Endothelial cell (in vitro differentiated cells): ENCODE measurements at places on chromosomes 11 and 22.
A peak's percentile ranks its signal among the peaks of the same experiment; 100 is the strongest.

GRCh38 chr11:95461858-95462257 is 230.9 kb upstream of the SESN3 start:
- DNase-seq = no peak

DNA sequence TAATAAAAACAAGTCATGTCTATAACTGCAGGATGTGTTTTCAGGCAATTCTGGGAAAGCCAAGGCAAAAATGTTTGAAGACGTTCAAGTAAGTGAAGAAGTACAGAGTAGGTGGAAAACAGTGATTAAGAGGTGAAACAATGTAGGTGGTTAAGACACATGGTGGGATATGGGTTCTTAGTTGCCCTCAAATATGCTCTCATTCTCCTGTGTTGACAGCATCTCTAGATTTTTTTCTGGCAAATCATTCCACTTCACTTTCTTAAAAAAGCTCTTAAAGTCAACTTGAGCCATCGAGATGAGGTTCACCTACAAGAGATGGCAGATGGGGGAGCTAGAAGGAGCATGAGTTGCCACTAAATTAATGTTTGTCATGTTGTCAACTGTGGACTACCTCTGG is 1041.0 kb upstream of the CNTN5 start:
- DNase-seq = no peak

- no peak for DNase-seq
Observed at GRCh38 chr11:9169595-9170295, 78.3 kb upstream of the SCUBE2 start.

DNA sequence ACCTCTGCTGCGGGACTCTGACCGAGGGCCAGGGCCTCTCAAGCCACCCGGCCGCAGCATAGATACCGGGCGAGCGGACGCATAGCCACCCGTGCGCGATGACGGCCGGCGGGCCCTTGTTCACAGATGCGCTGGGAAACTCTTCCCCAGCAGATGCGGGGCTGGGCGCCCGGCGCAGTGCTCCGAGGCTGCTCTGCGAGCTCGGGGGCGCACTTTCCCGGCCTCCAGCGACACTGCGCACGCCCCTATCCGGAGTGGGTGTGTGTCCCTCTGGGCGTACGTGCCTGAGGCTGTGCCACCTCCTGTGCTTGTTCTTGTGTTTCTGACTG is 104.7 kb upstream of the E2F8 start:
- peak; percentile 23 for DNase-seq

- no peak for DNase-seq
Observed at GRCh38 chr11:119810478-119811232, 81.7 kb upstream of the NECTIN1 start.

DNA sequence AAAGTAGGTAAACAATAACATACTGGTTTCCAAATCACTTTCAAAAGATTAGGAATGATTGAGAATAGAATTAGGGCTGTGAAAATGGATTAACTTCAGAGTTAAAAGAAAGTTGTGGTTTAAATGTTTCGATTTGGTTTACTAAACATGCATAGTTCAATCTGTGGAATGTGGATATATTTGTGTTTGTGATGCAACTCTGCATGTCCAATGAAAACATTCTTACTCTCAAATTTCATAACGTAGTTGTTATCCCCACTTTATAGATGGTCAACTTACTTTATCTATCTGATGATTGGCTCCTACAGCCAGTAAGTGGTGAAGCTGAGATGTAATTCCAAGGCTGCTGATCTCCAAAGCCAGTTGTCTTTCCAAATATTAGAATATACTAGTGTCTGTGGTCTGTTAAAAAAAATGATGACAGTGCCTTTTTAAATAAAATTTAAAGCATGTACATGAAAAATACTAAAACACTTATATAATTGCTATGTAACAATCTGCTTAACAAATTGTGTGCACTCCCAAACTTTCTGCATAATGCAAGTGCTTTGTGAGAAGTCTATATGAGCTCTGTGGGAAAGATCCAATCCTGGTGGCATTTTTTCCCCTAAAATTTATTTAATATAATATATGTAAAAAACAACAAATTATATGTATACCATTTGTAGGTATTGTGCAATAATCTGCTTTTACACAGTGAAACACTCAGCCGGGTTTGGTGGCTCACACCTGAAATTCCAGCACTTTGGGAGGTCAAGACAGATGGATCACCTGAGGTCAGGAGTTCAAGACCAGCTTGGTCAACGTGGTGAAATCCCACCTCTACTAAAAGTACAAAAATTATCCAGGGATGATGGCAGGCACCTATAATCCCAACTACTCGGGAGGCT is 9.7 kb upstream of the SIK3 start:
- DNase-seq = no peak
